Natural killer cell treated with Interleukin-12 subunit alpha and Interleukin-12 subunit beta and Interleukin-15 and Interleukin-18, amount 100 ng/mL, for 72 hours (primary cell): ENCODE measurements at places on chromosomes 4 and X.

DNA sequence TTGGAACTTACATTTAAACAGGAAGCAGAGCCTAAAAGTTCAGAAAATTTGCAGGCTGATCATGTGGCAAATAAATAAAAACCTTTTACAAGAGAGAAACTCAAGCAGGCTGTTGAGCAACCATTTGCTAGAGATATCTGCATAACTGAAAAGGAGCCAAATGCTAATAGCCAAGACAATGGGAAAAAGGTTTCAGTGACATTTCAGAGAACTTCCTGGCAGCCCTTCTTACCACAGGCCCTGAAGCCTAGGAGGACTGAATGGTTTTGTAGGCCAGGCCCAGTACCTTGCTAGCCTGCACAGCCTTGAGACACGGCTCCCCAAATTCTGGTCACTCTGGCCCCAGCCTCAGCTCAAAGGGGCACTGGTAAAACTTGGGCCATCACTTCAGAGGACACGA, 945.1 kb downstream of the ADGRL3 start:
- DNase-seq = no peak

GRCh38 chrX:100085846-100086245, 324.2 kb downstream of the PCDH19 start:
- DNase-seq = no peak

DNA sequence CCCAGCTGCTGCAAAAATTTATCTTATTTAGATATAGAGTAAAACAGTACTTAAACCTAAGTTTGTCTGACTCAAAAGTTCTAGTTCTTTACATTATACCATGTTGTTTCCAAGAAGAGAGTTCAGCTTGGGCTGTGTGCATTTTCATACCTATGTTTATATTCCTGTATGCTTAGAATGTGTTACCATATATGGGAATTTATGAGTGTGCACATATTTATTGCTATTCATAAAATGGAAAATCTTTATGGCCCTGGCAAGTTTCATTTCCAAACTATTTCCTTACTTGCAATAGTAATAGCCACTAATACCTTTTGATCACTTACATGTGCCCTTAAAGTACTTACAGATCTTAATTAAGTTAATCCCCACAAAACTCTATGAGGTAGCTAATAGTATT, 2.6 kb downstream of the HEPH start:
- DNase-seq = no peak

GRCh38 chr4:68883870-68884269, 67.7 kb downstream of the UGT2A3 start:
- DNase-seq = no peak

DNA sequence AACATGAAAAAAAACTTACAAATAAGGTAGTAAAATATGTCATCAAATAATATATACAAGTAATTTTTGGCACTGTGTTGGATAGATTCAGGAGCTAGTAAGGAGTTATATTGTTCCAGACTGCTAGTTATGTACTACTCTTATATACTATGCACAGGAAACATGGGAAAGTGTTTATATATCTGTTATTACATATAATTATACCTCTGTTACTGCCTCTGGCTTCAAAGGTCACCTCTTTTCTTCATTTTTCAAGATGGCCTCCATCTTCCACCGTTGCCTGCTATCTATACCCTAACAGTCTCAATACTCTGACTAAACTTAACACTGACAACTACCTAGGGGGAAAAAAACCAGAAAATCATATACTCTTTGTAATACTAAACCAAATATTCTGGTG, 29.5 kb downstream of the LIN54 start:
- DNase-seq = no peak

DNA sequence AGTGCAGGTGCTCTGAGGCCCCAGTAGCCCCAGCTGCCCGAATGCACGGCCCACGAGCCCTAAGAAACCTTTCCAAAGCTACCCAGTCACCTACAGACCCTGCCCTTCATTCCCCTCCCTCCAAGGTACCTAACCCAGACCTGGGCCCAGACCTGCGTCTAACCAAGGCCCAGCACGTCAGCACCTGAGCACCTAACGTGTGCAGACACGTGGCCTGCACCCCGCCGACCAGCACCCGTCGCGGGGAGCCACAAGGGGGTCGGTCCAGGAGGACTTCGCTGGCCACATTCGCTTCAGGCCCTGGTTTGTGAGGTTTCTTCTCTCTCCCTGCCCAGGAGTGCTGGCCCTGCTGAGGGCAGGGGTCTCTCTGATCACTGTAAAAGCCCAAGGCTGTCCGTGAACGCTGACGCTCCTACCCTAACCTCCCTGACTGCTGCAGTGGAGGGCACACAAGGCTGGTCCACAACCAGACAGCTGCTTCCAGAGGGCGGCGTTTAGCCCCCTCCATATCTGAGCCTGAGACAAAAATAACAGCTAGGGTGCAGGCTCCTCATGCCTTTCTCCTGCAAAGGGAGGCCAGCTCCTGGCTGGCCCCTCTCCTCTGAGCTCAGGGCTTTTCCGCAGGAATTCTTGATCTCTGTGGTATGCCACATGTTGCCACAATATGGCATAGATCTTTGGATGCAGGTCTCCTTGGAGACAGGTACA, 31.8 kb downstream of the WDR1 start:
- peak; percentile 29 for DNase-seq

- DNase-seq = no peak
Measured at GRCh38 chr4:38036548-38036947, 76.3 kb downstream of the PTTG2 start.

DNA sequence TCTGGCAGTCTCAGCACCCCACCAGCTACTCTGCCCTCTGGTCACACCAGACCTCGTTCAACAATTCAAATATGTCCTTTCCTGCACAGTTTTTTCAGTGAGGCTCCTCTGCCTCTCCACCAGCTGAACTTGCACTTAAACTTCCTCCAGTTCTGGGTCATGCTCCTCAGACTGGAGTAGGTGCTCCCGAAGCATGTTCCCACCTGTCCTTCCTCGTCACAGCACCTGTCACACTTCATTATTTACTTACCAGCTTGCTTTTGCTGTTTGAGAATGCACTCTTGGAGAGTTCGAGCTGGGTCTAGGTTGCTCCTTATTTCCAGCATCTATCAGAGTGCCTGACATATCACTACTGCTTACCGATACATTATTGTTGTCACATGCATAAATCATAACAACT, 144.8 kb upstream of the TTC29 start:
- no peak for DNase-seq

DNA sequence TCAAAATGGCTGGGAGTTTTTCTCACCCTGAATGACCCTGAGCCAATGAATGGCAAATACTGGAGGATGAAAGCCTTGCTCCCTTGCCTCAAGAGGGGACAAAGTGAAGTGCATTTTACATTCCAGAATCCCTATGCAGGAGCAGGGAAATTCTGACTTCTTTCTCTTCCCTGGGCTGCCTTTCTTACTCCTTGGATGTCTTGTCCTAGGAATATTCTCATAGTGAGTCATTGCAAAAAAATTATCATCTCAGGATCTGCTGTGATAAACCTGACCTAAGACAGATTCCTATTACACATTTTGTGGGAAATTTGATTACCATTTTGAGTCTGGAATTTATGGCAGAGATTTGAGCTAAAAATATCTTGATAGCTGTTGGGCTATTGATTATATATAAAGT, 199.9 kb downstream of the TMA16 start:
- no peak for DNase-seq

- no peak for DNase-seq
Measured at GRCh38 chr4:67687636-67688035, 13.3 kb downstream of the UBA6 start.

GRCh38 chr4:10803713-10804343, 119.3 kb upstream of the CLNK start:
- DNase-seq = no peak

- DNase-seq = no peak
Measured at GRCh38 chr4:73064536-73064935, 5.0 kb downstream of the COX18 start.

- DNase-seq = no peak
Measured at GRCh38 chrX:19576742-19577141, 61.4 kb upstream of the MAP3K15 start.

GRCh38 chr4:7045961-7046921, 3.1 kb downstream of the TADA2B start:
- DNase-seq = no peak

DNA sequence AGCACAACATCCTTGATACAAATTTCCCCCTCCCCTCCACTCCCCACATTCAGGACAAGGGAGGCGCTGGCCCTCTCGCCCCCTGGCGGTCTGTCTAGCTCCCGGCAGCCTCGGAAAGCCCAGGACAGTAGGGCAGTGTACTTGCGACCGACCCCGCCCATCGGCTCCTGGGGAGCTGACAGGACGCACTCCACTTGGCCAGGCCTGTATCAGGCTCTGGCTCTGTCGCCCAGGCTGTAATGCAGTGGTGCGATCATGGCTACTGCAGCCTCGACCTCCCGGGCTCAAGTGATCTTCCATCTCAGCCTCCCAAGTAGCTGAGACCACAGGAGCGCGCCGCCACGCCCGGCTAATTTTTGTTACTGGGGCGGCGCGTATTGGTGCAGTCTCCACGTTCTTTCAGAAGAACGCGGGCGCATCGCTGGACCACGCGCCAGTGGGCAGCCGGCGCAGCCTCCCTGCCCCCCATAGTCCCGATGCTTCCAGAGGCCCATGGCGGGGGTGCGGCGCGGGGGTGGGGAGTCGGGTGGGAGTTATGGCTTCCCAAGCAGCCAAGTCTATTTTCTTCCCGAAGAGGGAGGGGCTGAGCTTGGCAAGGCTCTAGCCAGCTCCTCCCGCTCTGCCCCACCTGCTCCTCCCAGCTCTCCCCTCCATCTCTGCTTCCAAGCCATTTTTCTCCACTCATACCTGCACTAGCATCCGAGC, 7.8 kb upstream of the AKAP14 start:
- peak; percentile 68 for DNase-seq

DNA sequence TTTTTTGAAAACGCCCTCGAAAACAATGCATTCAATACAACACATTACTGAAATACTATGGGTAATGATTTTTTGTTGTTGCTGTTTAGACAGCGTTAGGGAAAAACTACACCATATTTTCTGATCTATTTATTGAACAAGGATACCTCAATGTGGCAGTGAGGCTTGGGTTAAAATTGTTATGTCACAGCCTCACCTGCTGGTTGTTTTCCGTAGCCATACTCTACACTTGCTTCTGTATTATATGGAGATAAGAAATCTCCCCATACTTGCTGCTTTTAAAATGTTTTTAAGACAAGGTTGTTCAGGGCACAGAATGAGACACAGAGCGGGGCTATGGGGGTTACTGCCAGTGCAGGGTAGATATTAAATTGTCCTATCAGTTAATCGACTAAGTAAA, 221.6 kb upstream of the FTHL17 start:
- DNase-seq = no peak

- no peak for DNase-seq
Measured at GRCh38 chrX:116872931-116873330, 410.2 kb upstream of the CT83 start.

DNA sequence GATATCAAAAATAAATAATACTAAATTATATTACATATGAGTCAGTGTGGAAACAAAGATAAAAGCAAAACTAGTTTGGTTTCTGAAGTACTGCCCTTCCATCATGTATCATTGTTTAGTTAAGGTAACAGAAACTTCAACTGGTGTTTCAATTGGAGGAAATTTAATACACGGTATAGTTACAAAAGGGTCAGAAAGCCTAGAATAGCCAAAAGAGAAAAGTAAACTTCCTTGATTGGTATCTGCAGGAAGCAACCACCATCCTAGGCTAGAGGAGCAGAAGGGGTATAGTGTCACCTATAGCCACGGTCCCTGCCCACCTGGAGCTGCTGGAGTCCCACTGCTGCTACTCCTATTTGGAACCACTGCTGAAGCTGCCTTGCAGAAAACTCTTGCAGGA, 185.6 kb downstream of the SLC7A11 start:
- DNase-seq = no peak

GRCh38 chr4:99200138-99200537, 18.9 kb downstream of the ADH6 start:
- no peak for DNase-seq

DNA sequence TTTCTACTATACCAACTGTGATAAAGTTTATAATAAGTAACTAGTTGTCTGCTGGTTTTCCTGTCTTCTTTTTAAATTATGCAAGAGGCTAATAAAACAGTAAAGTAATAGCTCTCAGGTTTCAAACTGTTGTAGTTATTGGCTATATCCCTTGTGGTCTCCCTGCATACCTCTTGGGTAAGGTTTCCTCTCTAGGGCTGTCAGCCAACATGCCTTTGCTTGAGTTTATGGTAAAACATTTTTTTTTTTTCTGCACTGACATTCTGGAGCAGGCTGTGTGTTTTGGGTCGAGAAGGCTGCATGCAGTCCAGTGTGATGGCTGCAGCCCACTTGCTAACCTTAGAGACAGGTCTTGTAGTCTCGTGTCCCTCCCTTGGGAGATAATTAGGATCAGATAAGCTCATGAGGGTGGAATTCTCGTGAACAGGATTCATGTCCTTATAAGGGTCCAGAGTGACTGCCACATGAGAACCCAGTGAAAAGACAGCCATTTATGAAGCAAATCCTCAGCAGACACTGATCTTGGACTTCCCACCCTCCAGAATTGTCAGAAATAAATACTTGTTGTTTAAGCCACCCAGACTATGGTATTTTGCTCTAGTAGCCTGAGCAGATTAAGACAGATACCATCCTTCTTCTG, 831.2 kb downstream of the CCSER1 start:
- DNase-seq = no peak

DNA sequence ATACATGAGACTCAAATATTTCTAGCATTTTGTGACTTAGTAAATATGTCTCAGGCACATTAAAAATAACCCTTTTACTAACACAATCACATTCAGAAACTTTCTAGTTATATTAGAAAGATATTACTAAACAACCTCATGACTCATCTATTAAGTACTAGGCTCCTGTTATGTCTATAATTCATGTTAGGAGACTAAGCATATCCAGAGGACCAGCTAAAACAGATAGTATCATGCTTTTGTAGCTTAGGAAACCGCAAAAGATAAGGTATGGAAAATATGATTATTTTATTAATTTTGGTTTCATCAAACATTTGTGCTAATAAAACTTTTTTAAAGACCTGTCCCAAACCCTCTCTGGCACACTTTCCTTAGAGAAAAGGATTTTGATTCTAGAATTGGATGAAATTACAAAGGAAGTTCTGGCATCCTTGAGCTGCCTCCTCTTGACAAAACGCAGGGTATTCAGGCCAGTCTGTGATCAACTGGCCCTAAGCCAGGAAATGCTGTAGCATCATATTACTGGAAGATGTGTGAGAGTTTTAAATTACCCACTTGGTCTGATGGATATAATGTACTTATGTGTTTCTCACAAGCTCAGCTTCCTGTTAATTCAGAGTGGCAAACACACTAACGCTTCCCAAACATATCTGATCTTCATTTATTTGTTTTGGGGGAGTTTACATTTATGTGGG, 60.4 kb downstream of the NRK start:
- no peak for DNase-seq
